ENCODE measurements at places on chromosomes 2 and 18.

GRCh38 chr2:27074738-27075565 lies 3.5 kb upstream of the EMILIN1 start:
- no peak for DNase-seq

DNA sequence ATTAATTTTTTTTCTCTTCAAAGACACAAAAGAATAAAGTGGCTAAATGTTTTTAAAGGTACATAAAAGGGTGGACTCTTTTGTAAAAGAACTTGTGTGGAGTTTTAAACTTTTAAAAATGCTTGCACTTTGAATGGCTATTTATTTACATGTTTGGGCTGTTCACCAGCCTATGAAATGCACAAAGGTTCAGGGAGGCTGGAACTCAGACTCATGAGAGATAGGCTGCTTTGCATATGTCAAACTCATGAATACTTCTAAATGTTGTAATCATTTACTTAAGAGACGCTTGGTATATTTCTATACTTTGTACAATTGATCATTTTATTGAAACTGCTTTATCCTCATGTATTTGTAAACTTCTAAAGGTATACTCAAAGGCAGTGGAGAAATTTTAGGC lies 79.9 kb downstream of the ZEB2 start:
- DNase-seq, result no peak

DNA sequence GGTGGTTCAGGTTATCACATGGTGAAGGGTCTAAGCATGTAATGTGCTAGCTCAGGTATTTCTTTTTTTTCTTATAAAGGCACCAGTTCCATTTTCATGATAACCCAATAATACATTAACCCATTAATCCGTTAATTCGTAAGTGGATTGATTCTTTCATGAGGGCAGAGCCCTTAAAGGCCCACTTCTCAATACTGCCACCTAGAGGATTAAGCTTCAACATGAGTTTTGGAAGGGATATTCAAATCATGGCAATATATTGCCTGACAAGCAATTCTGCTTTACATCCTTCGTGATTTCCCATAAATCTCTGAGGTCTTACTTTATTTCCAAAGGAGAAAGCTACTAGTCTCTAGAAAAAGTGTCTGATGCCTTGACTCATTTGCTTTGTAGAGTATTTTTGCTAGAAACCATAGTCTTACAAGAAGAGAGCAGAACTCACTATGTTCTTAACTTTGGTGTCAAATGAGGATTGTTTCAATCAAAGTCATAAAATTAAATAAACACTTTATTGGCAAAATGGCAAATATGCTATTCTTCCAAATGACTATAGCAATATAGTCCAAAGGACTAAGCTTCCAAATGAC lies 271.3 kb downstream of the KCNS3 start:
- DNase-seq, result no peak

- no peak for DNase-seq
These were observed 312.2 kb downstream of the LRATD1 start for GRCh38 chr2:14944562-14945346.

- no peak for DNase-seq
These were observed 639.7 kb downstream of the STK39 start for GRCh38 chr2:167607731-167608130.

- no peak for DNase-seq
These were observed 851.8 kb upstream of the CRIM1 start for GRCh38 chr2:35503738-35504199.

DNA sequence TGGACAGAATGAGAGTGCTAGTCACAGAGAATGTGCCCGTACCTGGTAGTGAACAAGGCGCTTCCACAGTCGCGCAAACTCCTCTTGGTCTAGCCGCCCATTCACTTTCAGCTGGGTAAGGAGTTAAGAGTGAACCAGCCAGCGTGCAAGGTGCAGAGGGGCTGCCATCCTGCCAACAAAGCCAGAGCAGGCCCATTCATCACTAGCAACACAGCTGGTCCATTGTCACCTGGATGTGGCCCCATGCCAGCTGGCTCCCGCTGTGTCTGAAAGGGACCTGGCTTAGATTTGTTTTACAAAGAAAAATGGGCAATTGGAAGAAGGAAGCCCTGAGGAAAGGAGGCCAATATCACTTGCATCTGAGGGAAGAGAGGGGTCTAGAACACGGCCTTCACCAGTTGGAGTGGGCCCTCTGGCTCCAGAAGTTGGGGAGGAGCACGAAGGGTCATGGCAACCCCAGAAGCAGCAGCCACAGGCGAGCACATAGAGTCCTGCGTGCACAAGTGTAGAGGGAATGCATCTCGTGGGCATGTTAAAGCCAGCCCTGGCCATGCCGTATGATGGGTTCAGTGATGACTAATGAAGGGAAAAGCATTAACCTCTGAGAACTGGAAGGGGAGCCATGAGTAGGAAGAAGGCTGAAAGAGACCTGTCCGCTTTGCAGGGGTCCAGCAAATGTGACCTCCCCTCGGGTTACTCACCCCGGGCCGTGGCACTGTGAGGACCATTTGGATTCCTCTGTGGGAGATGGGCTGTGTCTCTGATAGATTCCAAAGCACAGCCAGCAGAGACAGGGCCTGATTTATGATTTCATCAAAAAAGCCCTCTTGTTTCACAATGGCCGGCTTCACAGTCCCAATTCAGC lies 70.6 kb downstream of the CAPN13 start:
- DNase-seq, result no peak

DNA sequence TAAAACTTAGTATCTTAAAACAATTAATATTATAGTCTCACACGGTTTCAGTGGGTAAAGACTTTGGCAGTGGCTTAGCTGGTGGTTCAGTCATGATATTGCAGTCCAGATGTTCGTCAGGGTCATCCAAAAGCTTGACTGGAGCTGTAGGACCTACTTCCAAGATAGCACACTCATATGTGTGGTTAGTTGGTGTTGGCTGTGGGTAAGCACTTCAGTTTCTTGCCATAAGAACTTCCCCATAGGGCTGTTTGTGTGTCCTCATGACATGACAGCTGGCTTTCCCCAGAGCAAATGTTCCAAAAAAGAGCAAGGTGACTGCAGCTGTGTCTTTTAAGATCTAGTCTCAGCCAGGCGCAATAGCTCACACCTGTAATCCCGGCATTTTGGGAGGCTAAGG lies 48.5 kb upstream of the EPC2 start:
- DNase-seq, result no peak

DNA sequence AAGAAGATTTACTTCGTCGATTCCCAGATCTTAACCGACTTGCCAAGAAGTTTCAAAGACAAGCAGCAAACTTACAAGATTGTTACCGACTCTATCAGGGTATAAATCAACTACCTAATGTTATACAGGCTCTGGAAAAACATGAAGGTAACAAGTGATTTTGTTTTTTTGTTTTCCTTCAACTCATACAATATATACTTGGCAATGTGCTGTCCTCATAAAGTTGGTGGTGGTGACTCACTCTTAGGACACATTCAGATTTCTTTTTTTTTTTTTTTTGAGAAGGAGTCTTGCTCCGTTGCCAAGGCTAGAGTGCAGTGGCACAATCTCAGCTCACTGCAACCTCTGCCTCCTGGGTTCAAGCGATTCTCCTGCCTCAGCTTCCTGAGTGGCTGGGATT lies 26.8 kb downstream of the MSH2 start:
- DNase-seq, result no peak

DNA sequence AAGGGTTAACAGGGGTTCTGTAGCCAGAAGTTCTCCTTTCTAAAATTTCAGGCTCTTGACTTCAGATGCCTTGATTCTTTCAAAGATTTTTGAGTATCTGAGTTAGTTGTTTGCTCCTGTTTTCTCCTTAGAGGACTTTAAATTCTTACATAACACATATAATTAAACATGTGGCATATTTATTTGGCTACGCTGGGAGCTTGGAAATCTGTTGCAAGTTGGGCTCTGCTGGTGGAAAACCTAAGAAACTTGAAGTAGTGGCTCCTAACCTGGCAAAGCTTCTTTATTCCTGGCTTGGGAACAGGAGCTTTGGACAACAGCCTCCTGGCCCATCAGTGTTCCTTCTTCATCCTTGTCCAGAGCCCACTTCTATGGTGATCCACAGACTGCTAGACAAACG lies 72.6 kb downstream of the VIT start:
- DNase-seq, result no peak

DNA sequence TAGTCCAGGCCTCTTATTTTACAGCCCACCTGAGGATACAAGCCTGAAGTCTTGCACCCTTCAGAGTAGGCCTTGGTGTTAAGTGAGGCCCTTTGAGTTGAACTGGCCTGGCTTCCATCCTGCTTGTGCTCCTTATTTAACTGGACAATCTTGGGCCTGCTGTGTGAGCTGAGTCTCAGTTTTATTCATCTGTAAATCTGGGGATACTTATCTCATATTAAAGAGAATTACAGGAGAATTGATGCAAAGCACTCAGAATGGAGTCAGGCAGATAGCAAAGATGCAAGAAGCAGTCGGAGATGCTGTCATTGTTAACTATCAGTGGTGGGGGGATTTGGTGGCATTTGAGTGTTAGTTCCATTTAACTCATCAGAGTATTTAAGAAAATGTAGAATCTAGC lies 36.8 kb downstream of the MFSD6 start:
- no peak for DNase-seq

DNA sequence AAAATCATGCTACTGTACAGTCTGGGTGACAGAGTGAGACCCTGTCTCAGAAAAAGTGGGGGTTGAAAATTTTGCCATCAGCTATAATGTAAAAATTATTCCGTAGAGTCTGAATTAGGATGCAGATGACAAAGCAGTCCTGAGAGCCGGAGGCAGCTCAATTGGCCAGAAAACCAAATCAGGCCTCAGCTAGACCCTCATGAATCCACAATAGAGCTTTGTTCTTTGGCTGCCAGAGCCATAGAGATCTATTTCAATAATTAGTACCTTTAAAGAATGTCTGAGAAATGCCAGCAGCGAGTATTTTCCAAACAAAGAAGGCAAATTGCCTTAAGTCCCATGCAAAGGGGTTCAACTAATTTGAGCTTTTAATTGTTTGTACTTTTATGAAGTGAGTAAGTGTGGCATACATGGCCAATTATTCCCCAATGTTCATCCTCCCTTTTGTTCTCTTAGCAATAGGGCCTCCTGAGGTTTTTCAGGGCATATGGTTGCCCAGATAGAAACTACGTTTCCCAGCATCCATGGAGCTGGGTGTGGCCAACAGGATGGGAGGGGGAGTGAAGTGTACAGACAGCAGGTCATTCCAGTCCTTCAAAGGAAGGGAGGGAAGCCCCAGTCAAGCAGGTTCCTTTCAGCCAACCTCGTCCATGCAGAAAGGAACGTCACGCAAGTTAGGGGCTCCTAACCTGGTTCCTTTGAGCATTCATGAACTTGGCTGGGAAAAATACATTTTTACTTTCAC lies 211.3 kb upstream of the APCDD1 start:
- no peak for DNase-seq

DNA sequence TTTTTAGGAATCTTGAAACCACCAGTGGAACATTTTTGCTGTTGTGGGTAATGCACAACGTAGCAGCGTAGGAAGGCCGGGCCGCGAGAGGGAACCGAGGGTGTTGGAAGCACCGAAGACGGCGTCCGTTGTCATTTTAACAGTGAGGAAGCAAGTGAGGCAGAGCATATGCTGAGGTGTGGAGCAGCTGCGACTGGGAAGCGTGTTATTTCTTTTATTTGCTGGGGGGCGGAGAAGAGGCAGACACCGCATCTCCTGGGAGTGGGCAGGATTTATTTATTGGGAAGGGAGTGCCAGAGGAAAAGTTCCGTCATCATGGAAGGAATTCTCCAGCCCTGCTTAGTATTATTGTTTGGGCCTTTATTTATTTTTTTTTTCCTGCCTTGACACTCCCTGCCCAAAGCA lies 232.8 kb downstream of the KLHL29 start:
- DNase-seq, result no peak

DNA sequence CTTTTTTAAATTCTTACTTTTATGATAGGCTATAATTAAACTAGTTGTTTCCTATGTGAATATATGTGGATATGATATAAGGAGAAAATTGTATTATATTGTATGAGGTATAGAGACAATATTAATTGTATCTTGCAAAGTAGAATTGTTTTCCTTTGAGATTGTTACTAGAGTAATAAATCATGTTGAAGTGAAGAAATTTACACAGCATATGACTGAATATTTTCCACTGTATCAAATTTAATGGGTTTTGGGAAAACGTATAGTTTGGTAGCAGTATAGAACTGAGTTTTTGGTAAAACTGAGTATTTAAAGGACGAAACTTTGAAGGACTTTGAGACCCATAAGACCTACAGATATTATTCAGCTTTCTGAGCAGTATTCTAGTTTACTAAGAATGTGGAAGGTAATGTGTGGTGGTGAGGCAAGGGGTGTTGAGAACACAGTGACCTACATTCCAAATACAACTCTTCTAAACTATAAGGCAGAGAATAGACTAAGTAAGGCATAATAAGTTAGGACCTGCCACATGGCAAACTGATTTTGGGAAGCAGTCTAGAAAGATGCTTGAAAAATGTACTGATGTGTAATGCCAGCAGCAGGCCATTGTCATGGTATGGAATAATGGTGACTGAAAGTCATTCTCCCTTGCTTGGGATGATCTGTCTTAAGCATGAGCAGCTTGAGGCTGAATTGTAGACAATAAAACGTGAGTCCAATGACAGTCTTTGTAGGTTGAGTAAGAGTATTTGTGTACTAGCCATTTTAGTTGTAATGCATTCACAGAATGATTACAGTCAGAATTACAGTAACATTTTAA lies 29.6 kb downstream of the PKP4 start:
- DNase-seq, result no peak

DNA sequence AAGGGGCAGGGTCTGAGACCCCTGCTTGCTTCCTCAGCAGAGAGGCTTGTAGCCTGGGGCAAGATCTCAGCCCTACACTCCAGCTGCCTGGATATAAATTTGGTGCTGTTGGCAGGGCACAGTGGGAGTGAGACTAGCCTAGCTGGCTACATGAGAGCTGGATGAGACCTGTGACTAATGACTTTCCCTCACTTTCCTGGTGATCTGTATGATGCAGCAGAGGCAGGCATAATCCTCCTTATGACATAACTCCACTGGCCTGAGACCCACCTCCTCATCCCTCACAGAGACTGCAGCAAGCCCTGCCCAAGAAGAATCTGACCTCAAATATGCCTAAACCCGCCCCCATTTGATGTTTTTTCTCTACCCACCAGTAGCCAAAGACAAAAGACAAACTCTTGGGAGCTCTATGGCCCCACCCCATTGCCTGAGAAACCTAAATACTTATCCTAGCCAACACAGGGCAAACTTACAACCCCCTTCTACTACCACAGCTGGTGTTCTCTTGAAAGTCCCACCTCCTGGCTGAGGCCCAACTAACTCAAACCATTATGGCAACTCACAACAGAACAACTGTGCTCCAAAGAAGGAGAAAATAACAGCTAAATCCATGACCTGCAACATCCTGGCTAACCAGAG lies 102.7 kb downstream of the NR4A2 start:
- DNase-seq, result no peak

DNA sequence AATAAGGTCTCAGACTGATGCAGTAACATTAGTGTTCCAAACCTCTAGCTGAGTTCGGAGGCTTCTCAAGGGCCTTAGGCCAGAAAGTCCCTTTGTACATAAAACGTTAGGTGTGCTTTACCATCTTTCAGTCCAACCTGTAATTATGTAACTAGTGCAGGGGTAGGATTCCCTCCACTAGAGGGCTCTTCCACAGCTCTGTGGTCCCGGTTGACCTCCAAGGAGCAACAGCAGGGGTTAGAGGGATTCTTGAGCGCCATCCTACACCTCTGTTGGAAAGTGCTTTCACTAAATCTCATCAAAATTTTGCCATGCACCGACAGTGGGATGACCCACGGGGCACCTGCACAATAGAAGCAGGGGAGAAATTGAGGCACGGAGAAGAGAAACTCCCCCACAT lies 155.8 kb upstream of the LRP1B start:
- DNase-seq, result no peak

Measured in stimulated activated CD4-positive, alpha-beta T cell treated with anti-CD3 and anti-CD28 coated beads, TNF-alpha, amount 100 ng/mL, for 48 hours (primary cell).